ENCODE measurements at places on chromosomes 4 and X.
A peak's percentile ranks its signal among the peaks of the same experiment; 100 is the strongest.

- DNase-seq = no peak
These were observed 37.8 kb downstream of the GAB3 start for GRCh38 chrX:154712781-154713740.

DNA sequence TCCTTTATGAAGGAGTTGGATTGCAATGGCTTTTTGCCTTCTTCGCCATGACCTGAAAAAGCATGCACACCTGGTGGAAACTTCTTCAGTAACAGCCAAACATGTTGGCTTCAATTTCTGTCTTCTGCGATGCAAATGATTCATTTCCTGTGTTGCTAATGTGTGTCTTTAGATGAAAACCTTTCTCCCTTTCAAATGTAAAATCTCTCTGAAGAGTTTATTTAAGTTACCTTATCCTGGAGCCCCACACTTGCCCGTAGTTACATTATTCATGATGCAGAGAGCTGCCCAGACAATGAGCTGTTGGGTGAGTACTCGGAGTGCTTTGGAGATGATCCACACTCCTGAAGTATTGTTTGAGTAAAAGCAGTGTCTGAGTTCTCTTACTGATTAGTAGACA, 1100.9 kb downstream of the RPA4 start:
- DNase-seq = no peak

DNA sequence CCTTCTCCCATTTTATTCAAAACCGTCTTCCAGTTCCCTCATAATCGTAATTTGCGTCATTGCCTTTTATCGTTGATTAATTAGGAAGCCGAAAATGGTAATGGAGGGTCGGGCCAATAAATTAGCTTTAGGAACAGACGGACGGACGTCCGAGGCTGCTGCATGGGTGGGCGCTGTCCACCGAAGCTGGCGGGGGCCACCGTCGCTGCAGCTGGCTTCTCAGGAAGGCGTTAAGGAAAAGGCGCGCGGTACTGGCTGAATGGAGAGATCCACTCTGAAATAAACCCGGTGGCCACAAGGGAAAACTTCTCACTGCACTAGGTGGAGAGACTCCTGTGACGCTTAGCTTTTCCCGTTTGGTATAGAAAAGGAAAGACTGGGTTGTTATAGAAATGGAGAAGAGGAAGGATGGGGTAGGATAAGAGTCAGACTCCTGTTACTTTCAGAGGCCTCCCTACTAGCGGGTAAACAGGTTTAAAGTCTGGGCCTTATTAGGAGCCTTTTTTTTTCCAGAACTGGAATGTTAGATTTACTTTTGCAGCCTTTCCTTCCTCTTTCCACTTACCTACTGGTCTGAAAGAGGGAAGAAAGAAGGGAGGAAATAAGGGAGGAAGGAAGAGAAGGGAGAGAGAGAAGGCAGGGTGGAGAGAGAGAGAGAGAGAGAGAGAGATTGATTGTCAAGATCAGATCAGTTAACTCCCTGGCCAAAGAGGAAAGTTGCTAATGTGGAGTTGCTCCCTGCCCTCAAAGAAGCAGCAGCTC, 11.3 kb upstream of the PRDM8 start:
- no peak for DNase-seq

- DNase-seq = no peak
These were observed 714.5 kb downstream of the CCSER1 start for GRCh38 chr4:90841676-90842075.

- no peak for DNase-seq
These were observed 37.8 kb downstream of the CYTL1 start for GRCh38 chr4:4981427-4981826.

- DNase-seq = no peak
These were observed 102.7 kb downstream of the TRAM1L1 start for GRCh38 chr4:116982656-116983055.

GRCh38 chr4:153252122-153252521, 47.9 kb downstream of the TRIM2 start:
- no peak for DNase-seq

- DNase-seq = no peak
These were observed 37.1 kb upstream of the LEF1 start for GRCh38 chr4:108205859-108206258.

DNA sequence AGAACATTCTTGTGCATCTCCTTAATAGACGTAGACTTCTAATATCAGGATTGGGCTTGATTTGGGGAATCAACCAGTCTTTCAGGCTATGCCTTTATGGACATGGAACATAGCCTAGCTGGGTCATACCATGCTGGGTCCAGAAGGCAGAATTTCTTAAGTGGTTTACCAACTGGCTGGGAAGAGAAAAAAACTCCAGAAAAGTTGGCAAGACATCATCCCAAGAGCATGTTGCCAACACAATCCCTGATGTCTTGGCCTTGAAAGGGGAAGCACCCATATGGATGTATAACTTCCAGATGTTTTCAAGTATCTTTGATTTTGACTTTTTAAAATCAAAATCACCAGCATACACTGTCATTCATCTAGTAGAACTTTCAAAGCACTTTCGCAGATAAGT, 138.0 kb upstream of the FGF13 start:
- DNase-seq = no peak

- peak; percentile 58 for DNase-seq
These were observed at the start of gene FGFRL1 for GRCh38 chr4:1011022-1011665. TSS of gene FGFRL1 (plus strand) at chr4:1011626. CDS start at chr4:1012486, 860 bp downstream.

DNA sequence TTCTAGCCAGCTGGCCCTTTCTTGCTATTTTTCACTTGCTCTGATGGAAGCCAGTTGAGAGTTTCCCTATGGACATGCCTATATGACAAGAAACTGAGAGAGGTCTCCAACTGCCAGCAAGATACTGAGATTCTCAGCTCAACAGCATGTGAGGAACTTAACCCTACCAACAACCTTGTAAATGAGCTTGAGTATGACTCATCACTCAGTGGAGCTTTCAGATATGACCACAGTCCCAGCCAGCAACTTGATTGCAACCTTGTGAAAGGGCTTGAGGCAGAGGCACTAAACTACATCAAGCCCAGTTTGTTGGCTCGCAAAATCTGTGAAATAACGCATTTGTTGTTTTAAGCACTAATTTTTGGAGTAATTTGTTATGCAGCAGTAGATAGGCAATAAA, 175.8 kb downstream of the COMMD8 start:
- DNase-seq = peak; percentile 33

- DNase-seq = no peak
These were observed 62.6 kb downstream of the TRIML1 start for GRCh38 chr4:188201851-188202250.

GRCh38 chrX:13380211-13380610, 60.4 kb upstream of the ATXN3L start:
- no peak for DNase-seq

GRCh38 chrX:821327-822107, 190.9 kb downstream of the SHOX start:
- no peak for DNase-seq

DNA sequence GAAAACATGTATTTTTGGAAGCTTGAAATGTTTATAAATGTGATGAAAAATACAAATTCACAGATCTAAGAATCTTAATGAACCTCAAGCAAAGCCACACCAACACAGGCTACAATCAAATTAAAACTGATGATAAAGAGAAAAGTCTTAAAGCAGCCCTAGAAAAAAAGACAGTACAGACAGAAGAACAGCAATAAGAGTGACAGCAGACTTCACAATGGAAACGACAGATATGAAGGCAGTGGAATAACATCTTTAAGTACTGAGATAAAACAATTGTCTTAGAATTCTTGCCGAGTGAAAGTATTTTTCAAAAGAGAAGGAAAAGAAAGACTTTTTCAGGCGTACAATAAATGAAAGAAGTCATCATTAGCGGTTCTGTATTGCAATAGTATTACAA, 423.6 kb upstream of the LCORL start:
- DNase-seq = no peak

- no peak for DNase-seq
These were observed 187.0 kb downstream of the NLGN4X start for GRCh38 chrX:6041630-6042029.

DNA sequence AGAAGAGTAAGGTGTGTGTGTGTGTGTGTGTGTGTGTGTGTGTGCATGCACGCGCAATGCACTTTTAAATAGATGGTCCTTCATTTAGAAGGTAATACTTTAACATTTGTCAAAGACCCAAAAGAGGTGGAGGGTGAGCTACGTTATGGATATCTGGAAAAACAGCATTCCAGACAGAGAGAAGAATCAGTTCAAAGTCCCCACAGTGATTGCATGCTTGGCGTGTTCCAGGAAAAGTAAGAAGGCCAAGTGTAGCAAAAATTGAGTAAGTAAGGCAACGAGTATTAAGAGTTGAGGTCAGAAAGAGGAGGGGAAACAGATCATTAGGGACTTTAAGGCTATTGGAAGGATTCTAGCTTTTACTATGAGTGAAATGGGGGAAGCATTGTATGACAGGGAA, 21.9 kb upstream of the GABRE start:
- DNase-seq = no peak

GRCh38 chrX:154515090-154515965, 704 bp downstream of the FAM3A start:
- DNase-seq = no peak

- no peak for DNase-seq
These were observed 48.8 kb upstream of the CCSER1 start for GRCh38 chr4:90078440-90078839.

DNA sequence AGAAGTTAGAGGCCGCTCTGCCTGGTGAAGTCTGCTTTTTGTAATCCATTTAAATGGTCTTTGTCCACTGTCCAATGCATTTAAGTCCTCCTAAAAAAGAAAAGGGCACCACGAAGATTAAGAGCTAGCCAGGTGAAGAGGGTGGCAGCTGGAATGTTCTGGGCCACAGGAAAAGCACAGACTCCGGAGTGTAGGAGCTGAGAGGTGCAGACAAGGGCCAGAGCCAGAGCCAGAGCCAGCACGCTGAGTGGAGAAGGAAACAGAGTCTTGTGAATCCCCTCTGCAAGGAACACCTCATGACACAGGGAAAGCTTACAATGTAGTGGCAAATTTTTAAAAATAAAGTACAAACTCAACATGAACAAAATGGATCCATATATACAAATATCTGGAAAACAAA, 83.6 kb downstream of the TSPAN5 start:
- no peak for DNase-seq

DNA sequence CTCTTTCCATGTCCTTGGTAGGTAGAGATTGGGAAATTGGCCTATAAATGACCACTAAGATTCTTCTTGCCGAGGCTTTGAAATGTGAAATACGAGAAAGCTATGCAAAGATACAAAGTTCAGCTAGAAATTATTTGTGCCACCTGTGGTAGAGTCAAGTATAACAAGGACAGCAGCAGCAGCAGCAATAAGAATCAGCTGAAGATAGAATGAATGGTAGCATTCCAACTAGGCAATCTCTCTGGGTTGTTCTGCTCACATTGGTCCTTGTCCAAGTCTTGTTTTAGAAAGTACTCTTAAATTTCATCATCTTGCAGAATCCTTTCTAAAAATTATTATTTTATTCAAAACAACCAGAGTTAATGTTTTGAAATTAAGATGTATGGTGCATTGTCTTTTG, 67.8 kb upstream of the PCDH10 start:
- no peak for DNase-seq

DNA sequence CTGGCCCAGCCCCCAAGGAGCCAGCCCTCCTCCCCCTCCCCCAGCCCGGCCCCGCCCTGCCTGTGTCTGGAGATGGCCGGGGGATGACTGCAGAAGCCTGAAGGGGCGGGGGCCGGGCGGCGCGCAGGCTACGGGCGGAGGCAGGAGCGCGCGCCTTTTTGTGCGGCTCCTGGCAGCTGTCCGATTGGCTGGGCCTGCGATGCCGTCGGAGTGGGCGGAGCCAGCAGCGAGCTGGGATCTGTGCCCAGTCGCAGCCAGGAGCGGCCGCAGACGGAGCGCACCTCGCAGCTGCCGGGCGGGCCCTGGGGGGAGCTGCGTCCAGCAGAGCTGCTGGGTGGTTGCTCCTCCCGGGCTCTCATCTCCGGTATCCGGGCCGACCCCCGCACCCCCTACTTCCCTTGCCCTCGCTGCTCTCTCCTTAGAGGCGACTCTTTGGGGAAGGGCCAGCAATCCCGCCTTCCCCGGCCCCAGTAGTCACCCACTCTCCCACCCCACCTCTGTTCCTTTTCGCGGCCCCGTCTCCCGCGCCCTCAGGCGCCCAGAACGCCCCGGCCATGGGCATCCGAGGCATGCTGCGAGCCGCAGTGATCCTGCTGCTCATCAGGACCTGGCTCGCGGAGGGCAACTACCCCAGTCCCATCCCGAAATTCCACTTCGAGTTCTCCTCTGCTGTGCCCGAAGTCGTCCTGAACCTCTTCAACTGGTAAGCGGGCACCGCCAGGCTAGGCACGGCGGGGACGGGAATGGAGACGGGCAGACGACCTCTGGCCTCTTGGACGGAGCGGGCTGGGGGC, at the start of gene GABRQ:
TSS of gene GABRQ (plus strand) at position 247 of the 794 bp plus-strand sequence. CDS start at position 555, 308 bp downstream.
- no peak for DNase-seq

- no peak for DNase-seq
These were observed 242.3 kb downstream of the GALNTL6 start for GRCh38 chr4:172055498-172055897.

DNA sequence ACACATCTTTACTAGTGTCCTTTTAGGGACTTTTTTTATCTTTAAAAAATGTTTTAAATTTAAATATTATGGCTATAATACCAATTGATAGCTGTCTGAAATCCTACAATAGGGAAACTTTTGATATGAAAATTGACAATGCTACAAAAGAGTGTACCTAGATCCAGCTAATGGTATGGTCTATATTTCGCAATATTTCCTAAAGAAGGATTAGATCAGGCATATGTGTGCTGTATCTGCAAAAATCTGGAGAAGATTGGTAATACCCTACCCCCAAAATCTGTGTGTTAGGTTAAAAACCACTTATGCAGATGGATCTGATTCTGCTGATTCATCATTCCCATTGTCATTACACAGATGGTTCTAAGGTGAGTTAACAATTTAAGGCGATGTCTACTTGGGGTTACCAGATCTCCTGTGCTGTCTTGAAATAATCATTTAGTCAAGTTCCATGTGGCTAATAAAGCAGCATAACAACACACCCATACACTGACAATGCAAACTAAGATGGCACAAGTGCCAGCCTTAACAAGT, 137.1 kb downstream of the GASK1B start:
- no peak for DNase-seq

DNA sequence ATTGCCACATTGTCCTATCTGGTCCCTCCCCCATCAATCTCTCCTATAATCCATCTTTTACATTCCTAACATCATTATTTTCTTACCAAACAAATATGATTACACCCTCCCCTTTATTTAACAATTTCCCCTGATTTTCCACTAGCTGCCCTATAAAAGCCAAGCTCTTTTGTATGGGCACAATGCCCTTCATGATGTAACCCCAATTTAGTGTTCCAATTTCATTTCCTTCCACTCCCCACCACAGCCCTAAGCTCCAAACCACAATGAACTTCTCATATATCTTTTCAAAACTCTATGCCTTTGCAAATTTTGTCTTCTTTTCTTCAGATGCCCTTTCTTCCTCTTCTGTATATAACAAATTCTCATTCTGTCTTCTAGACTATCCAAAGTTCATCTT, 39.5 kb upstream of the PTPN13 start:
- DNase-seq = peak; percentile 74

- DNase-seq = no peak
These were observed 52.4 kb upstream of the TBC1D14 start for GRCh38 chr4:6857009-6857882.

- no peak for DNase-seq
These were observed 319.6 kb upstream of the HS3ST1 start for GRCh38 chr4:11748164-11748872.

Measured in GF-D8 (cell line).